GM20000 (cell line): ENCODE measurements at places on chromosomes 11 and 22.

GRCh38 chr11:11038782-11039181 lies 180.9 kb upstream of the ZBED5 start:
- DNase-seq, result no peak

DNA sequence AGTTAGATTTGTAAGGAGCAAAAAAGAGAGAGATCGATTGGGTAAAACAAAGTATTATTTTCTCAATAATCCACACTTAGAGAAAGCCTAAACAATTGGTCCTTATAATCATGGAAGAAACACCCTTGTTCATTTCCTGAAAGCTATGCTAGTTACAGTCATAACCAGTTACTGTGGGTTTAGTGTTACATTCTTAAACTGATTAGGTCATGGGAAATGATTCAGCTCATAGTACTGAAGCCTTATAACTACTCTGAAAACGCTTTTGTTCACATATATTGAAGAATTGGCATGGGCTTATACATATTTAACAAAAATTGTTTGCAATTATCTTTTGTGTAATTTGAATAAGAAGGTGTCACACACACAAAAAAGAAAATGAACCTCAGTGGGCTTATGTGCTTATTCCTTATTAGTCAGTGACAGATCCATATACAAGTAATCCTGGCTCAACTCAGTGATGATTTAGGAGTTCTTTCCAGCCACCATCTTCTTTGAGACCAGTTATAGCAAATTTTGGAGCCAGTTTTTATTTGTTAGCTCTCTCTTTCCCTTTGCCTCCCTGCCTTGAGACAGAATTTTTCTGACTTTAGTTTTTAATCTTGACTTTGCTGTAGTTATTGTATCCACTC lies 198.5 kb upstream of the CTSC start:
- peak; percentile 36 for DNase-seq

DNA sequence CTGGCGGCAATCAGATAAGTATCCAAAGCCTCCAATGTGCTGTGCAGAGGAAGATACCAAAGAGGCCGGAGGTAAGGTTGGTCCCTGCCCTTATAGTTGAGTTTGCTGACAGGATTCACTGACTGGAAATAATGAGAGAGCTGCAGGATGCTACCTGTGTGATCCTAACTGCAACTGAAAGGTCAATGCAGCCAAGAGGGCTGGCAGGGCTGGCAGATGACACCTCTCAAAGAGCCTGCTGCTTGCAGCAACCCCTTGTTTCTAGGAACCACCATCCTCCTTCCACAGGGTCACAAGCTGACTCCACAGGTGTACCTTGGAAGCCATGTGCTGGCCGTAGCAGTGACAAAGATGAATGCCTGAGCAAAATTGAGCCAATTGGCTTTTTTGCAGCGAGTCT lies 348.1 kb downstream of the DDX10 start:
- DNase-seq, result no peak

DNA sequence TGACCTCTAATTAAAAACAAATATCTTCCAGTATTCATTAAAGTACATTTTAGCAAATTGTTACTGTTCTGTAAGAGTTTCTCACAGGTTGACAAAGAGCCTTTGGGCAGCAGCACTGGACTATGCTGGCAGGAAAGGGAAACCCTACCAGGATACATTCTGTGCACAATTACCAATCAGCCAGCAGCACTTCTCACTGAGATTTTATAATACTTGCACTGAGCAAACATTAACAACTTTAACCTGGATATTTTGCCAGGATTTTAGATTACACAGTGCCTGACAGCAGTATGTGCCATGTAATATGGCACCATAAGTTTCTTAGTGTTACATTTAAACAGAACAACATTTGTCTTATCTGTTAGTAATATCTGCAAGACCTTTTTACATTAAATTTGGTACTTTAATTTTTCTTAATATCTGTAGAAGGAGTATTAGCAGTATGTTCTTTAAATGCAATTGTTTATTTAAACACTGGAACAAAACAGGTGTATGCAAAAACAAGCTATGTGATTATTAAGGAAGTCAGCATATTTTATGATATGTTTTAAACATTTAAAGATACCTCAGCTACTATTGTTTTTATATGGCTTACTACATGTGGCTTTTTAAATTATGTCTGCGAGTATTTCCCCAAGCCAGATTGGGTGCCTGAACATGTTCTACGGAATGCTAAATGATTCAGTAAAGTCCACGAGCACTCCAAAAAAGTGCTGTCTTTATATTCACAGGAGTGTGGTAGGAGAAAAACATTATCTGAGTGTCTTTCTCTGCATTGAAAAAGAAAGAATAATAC lies 699.0 kb upstream of the LUZP2 start:
- no peak for DNase-seq

- no peak for DNase-seq
Measured at GRCh38 chr11:86591631-86592030, 80.8 kb downstream of the ME3 start.

- DNase-seq, result no peak
Measured at GRCh38 chr11:86444981-86445380, 70.3 kb downstream of the CCDC81 start.

GRCh38 chr11:81211050-81211449 lies 1522.6 kb downstream of the FAM181B start:
- no peak for DNase-seq
